Thoracic aorta (tissue), 2 donors: ENCODE measurements at places on chromosomes 4 and X.

DNA sequence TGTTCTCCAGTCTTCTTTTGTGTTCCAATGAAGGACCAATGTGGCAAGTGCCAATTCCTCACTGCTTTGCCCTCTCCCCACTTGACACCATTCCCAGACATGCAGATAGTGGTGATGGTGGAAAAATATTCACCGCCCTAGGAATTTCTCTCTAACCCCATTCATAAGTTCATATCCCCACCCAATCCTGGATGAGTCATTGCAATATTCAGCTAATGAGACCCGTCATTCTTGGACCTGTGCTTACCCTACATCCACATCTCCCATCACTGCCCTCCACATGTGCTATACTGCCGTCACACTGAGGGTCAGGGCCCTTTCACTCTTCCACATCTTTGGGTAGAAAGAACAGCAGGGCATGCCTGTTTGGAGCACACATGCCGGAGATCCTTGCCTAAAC lies 199.2 kb downstream of the KCNIP4 start:
- H3K27me3 ChIP-seq: no peaks in the 10 kb centered on the region
- H3K27ac ChIP-seq: no peak overlapping the region
- no peak overlapping the region for H3K4me3 ChIP-seq
- DNase-seq: no peak
- H3K4me1 ChIP-seq: no peaks in the 10 kb centered on the region

GRCh38 chr4:1087371-1087770 lies 26.0 kb downstream of the RNF212 start:
- no peak overlapping the region for H3K4me3 ChIP-seq
- DNase-seq: no peak
- no peak overlapping the region for H3K27ac ChIP-seq
- H3K4me1 ChIP-seq: peaks cover 5% of the 10 kb centered on the region
- no peaks in the 10 kb centered on the region for H3K27me3 ChIP-seq
- no peaks in the 10 kb centered on the region for H3K36me3 ChIP-seq

GRCh38 chr4:82467471-82467870 lies 37.1 kb downstream of the ENOPH1 start:
- DNase-seq: no peak
- H3K27me3 ChIP-seq: no peaks in the 10 kb centered on the region
- H3K4me3 ChIP-seq: no peak overlapping the region
- H3K36me3 ChIP-seq: no peaks in the 10 kb centered on the region
- no peaks in the 10 kb centered on the region for H3K4me1 ChIP-seq

GRCh38 chr4:139617702-139618490 lies 47.7 kb upstream of the MGST2 start:
- no peaks in the 10 kb centered on the region for H3K4me1 ChIP-seq
- H3K4me3 ChIP-seq: no peak overlapping the region
- DNase-seq: no peak

GRCh38 chr4:7388627-7389026 lies 46.1 kb downstream of the PSAPL1 start:
- H3K27me3 ChIP-seq: no peaks in the 10 kb centered on the region
- no peaks in the 10 kb centered on the region for H3K4me1 ChIP-seq
- no peaks in the 10 kb centered on the region for H3K36me3 ChIP-seq
- H3K27ac ChIP-seq: no peak overlapping the region
- H3K4me3 ChIP-seq: no peak overlapping the region

DNA sequence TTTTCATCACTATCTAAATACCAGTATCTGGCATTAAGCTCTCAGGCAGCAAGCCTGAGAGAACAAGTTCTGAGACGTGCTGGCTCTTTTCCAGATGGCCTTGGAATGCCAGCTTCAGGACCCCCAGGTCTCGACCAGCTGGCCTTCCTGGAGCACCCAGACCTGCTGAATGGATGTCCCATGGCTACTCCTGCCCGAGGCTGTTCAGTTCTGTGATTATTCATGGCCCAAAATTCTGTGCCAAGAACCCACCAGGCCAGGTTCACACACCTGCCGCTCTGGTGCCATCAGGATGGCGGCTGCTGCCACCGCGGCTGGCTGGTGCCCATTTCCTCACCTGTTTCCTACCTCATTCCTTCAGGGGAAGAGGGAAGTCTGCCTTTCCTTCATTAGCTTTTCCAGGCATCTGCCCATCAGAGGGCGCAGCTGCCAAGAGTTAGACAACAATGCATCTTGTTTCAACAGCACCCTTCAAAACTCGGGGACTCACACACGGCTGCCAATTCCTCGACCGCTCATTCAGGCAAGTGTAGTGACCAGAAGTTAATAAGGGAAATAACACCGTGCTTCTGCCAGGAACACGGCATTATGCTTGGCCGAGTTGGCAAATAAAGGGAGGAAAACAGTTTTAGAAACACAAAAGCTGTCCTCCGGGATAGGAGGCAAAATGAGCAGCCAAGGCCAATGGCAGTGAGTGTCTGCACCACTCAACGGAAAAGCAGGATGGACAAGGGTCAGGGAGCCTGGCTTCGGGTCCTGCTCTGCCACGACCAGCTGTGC lies 173.8 kb downstream of the NSUN7 start:
- no peaks in the 10 kb centered on the region for H3K27me3 ChIP-seq
- H3K36me3 ChIP-seq: peaks cover 7% of the 10 kb centered on the region
- DNase-seq: peak; percentile 36
- H3K4me1 ChIP-seq: peaks cover 38% of the 10 kb centered on the region

DNA sequence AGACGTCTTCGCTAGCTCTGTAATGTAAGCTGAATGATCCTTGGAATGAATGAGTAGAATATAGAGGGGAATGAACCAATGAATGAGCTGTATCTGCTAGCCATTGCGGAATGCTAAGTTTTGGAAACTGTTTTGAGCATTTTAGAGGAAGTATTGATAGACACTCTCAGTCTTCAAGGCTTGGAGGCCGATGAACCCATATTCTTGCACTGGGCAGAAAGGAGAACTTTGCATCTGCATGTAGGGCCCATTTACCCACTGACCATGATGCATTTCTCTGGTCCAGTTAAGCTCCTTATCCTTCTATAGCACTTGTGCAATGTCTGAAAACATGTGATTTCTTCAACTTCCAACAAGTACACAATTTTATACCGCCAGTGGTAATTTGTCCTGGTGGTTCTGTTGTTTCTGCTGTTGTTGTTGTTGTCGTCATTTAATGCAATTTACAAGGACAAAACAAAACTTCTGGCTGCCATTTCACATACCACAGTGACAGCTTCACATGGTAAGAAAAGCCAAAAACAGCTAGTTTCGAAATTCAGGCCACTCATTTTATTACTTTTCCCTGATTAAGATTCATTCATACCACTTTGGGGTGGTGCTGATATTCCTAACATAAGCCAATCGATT lies 85.0 kb upstream of the MTM1 start:
- H3K27me3 ChIP-seq: no peaks in the 10 kb centered on the region
- no peaks in the 10 kb centered on the region for H3K36me3 ChIP-seq
- H3K4me1 ChIP-seq: no peaks in the 10 kb centered on the region
- H3K4me3 ChIP-seq: no peak overlapping the region
- H3K27ac ChIP-seq: no peak overlapping the region

DNA sequence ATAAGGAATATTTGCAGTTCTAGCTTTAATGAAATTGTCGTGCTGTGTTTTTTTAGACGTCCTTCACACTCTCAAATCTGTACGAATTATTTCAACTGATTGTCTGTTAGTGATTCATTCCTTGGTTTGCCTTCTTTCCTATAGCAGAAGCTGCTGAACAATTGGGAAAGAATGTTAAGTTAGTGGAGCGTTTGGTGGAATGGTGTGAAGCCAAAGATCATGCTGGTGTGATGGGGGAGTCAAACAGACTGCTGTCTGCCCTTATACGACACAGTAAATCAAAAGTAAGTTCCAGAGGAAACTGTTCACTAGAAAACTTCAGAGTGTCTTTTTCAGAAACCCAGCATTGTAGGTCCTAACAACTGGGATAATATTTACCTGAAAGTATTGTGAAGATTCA lies 159.9 kb downstream of the RAP1GDS1 start:
- no peaks in the 10 kb centered on the region for H3K4me1 ChIP-seq
- H3K36me3 ChIP-seq: no peaks in the 10 kb centered on the region
- H3K27me3 ChIP-seq: no peaks in the 10 kb centered on the region
- no peak overlapping the region for H3K4me3 ChIP-seq

DNA sequence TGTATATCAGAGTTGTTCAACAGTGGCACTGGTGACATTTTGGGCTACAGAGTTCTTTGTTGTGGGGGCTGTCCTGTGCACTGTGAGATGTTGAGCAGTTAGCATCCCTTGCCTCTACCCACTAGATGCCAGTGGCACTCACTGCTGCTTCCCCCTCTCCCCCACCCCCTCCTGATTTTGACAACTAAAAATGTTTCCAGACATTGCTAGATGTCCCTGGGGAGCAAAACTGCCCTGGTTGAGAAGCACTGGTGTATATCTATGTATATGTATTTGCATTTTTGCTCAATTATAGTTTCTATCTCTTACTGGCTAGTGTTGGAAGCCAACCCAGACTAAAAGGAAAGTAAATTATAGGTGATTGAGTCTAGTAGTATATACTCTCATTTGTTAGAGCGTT lies 2.4 kb downstream of the TMEM131L start:
- H3K27ac ChIP-seq: no peak overlapping the region
- no peaks in the 10 kb centered on the region for H3K27me3 ChIP-seq
- peak overlapping the region; percentile 96 for H3K4me3 ChIP-seq
- no peaks in the 10 kb centered on the region for H3K36me3 ChIP-seq

- no peak overlapping the region for H3K27ac ChIP-seq
- no peaks in the 10 kb centered on the region for H3K4me1 ChIP-seq
Observed at GRCh38 chr4:174561560-174561959, 39.3 kb upstream of the HPGD start.

GRCh38 chrX:125378205-125378604 lies 58.5 kb downstream of the TEX13C start:
- H3K36me3 ChIP-seq: no peaks in the 10 kb centered on the region
- H3K4me1 ChIP-seq: no peaks in the 10 kb centered on the region
- H3K4me3 ChIP-seq: no peak overlapping the region
- no peak for DNase-seq
- H3K27me3 ChIP-seq: no peaks in the 10 kb centered on the region

DNA sequence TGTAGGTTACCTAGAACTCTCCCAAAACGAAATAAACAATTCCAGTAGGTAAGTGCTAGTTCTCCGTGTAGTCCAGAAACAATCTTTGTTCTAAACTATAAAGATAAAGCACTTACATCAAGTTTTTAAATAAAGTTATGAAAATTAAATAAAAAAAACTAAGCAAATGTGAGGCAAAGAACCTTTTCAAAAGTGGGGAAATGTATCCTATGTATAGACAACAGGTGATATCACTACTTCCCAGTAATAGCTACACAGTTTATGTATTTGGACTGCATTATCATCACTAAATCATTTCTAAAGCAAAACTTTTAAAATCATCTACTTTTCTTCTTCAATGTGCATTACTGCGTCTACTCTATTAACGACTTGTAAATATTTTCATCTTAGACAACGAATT lies 2.0 kb downstream of the YTHDC1 start:
- no peaks in the 10 kb centered on the region for H3K27me3 ChIP-seq
- no peak for DNase-seq
- peaks cover 35% of the 10 kb centered on the region for H3K4me1 ChIP-seq

DNA sequence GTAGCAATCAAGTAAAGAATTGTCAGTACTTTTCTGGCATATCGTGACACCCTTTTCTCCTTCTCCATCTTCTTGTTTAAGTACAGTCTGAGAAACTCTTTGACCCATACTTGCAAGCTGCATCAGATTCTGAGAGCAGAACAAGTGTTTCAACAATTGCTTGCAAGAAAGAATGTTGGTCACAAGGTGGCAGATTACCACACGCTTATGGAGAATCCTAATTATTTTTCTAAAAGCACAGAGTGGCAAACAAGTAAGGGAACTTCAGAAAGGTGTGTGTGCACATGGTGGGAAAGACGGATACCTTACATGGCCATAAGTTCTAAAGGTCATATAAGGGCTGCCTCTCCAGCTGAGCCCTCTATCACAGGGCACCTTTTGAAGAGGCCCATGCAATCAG lies 136.4 kb upstream of the FGF13 start:
- DNase-seq: no peak
- H3K27me3 ChIP-seq: no peaks in the 10 kb centered on the region
- no peak overlapping the region for H3K27ac ChIP-seq
- no peaks in the 10 kb centered on the region for H3K4me1 ChIP-seq
- no peak overlapping the region for H3K4me3 ChIP-seq

DNA sequence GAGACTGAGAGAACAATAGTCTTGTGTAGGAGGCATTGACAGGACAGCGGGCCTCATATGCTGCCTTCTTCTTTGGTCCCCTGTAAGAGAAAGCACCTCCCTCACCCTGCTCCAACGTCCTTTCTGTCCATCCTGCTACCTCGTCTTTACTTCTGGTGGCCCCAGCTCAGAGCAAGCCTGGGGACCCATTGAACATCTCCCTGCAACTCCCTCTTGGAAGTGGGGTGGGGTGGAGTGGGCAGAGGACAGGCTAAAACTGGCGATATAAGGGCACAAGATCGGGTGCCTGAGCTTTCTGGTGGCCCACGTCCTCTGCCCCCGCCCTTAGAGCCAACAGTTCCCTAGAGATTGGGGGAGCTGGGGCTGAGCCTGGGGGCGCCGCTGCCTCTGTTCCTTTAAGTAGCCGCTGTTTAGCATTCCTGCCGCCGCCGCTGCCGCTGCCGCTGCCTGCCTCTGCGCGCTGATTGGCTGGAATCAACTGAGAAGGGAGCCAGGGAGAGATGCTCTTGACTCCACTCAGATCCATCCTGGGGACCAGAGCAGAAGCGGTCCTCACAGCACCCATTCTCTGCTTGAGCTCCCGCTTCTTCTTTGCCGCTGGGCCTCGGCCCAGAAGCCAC lies at the start of gene DLG3:
Gene DLG3, plus strand, starts transcription at position 510 of the 620 bp plus-strand sequence. CDS start 367 bp downstream, outside the sequence.
- peak within 1 kb of the TSS; percentile 68 for H3K4me3 ChIP-seq
- H3K27me3 ChIP-seq: no peaks in the 10 kb centered on the region
- no peak for DNase-seq
- no peaks in the 10 kb centered on the region for H3K36me3 ChIP-seq
- no peaks in the 10 kb centered on the region for H3K4me1 ChIP-seq
- no peak within 1 kb of the TSS for H3K27ac ChIP-seq

DNA sequence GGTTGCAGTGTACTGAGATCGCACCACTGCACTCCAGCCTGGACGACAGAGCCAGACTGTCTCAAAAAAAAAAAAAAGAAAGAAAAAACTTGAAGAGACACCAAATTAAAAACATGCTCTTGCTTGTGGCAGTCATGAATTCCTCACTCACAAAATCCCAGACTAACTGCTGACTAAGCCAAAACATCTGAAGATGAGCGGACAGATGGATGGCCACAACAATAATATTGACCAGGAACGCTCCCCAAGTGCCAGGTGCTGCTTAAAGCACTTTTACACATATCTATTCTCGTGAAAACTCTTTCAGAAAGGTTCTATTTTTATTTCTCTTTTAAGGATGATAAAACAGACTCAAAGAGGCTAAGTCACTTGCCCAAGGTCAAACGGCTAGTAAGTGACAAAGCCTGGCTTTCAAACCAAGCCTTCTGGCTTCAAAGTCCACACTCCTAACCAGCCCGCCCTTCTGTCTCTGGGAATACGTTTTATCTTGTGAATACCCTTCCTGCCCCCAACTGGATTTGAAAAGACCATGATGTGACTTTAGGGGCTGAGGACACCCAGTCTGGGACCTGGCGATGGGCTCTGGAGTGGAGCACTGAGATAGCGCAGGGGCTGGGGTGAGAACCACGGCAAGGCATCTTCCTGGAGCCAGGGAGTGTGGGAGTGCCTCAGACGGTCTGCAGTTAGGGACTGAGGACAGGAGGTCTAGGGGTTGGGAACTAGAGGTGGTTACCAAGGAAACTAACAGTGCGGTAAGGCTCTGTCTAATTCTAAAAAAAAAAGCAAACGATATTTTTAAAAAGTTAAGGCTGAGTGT lies 9.5 kb upstream of the CXCR3 start:
- peaks cover 6% of the 10 kb centered on the region for H3K4me1 ChIP-seq
- no peak overlapping the region for H3K4me3 ChIP-seq
- H3K36me3 ChIP-seq: no peaks in the 10 kb centered on the region
- DNase-seq: no peak
- no peaks in the 10 kb centered on the region for H3K27me3 ChIP-seq
- H3K27ac ChIP-seq: no peak overlapping the region
